ENCODE measurements at places on chromosomes 5 and 9.
A peak's percentile ranks its signal among the peaks of the same experiment; 100 is the strongest.

DNA sequence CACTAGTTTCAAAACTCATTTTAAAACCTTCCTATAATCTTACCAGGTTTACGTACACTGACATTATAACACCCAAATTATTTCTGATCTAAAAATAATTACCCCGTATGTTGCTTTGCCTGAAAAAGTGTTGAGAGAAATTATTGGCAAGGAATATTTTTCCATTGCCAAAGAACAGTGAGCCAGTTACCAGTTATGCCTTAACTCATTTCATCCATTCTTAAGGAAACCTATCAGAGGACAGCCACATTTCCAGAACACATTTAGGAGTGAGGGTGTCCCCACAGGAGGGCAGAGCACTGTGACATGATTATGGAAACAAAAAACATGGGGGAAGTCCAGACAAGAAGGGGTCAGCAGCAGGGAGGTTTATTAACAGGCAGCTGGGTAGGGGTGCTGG, 52.2 kb downstream of the GABBR2 start:
- no peak for DNase-seq

DNA sequence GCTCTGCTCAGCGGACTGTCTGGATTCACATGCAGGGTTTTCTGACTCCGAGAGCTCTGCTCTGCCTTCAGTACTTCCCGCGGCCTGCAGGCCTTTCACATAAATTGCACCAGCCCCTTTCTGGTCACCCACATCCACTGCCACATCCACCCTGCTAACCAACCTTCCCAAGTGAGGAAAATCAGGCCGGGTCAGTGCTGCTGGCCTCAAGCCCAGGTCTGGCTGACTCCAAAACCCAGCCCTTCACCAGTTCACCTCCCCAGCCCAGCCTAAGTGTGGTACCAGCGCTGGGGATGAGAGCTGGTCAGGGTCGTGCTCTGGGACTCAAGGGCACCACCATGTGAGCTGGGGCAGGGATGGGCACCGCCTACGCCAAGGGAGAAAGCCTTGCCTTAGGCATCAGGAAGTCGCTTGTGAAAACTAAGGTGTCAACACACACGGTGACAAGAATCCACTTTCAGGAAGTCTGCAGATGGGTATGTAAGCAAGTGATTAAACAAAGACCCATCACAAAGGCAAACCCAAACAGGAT, 12.3 kb downstream of the LMAN2 start:
- DNase-seq: no peak

GRCh38 chr5:163574472-163575440, 69.3 kb downstream of the MAT2B start:
- DNase-seq: no peak

GRCh38 chr5:610744-611730, 1.1 kb upstream of the CEP72 start:
- no peak for DNase-seq

DNA sequence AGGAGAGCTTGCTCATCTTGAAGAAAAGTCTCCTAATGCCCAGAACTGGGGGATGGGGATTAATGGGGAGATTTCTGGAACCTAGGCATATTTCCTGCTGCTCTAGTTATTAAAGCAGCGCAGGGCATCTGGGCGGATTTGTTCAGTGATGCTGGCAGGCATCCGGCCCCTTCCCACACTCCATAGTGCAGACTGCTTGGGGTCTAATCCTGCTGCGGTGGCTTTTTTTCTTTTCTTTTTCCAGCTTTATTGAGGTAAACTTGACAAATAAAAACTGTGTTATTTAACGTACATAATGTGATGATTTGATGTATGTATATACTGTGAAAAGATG, 30.7 kb downstream of the PPARGC1B start:
- DNase-seq: no peak

DNA sequence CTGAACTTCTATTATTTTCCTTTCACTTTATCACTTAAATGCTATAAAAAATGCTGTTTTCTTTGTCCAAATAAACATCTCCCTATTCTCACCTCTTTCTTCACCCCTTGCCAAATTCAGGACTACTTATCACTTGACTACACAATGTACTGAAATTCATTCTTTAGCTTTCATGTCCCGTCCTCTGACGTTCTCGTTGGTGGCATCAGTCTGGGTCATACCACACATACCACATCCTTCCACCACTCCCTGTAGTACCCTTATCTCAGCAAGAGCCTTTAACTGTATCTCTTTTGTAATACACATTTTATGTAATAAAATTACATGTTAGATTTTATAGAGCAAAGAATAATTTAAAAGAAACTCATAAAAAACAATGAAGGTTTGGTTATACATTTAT, 231.1 kb upstream of the PAPPA start:
- no peak for DNase-seq

DNA sequence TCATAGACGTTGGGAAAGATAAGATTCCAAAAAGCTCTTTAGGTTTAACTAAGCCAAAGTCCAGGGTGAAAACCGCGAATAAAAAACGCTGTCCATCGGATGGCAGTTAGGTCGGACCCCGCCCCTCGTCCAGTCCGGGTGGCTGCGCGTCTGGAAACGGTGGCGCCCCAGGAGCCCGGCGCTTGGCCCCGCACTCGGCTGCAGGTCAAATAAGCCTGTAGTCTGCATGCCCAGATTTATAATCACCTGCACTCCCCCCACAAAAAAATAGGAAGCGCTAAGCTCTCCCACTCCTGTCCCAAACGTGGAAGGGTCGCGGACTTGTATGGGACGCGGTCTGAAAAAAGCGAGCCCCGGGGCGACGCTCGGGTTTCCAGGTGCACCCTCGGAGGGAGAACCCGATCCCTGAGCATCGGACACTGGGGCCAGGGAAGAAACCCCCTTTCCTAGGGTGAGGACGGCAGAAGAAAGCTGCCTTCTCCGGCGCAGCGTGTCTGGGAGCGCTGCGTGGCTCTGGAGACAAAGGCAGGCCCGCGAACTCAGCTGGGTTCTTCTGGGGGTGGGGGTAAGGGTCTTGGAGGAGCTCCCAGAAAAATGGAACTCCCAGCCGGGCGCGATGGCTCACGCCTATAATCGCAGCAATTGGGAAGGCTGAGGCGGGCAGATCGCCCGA, 923 bp upstream of the ZBTB5 start:
- DNase-seq: peak; percentile 40

DNA sequence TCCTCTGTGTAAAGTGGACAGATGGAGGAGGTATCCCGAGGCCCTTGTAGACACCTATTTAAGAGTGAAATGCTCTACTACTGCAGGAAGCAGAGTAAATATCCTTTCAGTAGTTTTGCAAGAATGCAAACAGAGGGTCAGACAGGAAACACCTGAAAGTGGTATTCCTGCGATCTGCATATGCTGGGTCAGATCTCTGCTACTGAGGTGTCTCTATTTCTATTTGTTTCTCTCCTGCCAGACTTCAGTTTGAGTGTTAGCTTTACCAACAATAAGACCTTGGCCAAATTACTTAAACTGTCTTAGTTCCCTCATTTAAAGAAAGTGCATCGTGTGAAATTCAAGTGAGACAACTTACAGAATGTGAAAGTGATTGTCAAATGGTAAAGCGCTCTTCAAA, 47.6 kb downstream of the JAKMIP2 start:
- DNase-seq: no peak

DNA sequence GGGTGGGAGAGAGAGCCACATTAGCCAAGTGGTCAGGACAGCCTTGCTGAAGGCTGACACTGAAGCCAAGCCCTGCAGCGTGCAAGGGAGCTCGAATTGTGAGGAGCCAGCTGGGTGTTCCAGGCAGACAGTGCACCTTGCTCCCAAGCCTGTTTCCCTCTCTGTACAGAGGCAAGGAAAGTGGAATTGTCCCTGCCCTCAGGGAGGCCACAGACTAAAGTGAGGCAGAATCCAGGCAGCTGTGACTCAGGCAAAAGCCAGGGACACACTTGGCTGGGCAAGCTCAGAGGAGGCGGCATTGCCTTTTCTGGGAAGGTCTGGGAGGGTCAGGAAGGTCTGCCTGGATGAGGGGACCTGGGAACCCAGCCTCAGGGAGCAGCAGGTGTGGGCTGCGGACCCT, 50.2 kb upstream of the LMX1B start:
- DNase-seq: no peak

GRCh38 chr5:95904827-95905226, 56.8 kb downstream of the ELL2 start:
- DNase-seq: no peak

GRCh38 chr9:136694163-136694871, 7.1 kb upstream of the AGPAT2 start:
- no peak for DNase-seq

DNA sequence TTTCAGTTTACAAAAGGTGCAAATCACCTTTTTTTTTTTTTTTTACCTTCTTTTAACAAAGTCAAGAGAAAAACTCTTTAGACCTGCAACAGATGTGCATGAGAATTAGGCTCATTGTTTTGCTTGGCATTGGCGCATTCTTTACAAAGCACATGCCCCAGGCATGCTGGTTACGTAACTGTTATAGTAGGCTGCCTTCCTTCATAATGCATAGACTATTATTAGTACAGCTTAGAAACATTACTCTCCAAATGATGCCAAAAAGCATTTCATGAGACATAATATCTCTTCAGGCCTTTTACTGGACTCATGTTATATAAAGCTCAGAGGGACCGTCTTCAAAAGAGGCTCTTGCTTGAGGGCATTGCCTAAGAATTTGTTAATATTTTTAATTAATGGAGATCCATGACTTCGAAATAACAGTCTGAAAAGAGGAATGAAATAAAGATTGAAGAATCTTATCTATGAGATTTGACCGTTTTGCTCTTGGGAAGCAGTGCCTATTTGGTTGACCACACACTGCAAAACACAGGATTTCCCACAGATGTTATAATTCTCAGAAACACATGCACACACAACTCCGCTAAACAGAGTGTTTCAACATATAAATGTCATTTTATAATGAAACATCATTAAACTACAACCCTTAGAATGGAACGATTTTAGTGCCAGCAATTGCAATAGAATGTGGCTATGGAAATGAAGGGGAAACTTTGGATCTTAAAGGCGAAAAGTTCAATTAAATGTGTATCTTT, 478.7 kb downstream of the PRR16 start:
- DNase-seq: no peak

- DNase-seq: no peak
Measured at GRCh38 chr9:95896580-95896979, 21.1 kb downstream of the ERCC6L2 start.

DNA sequence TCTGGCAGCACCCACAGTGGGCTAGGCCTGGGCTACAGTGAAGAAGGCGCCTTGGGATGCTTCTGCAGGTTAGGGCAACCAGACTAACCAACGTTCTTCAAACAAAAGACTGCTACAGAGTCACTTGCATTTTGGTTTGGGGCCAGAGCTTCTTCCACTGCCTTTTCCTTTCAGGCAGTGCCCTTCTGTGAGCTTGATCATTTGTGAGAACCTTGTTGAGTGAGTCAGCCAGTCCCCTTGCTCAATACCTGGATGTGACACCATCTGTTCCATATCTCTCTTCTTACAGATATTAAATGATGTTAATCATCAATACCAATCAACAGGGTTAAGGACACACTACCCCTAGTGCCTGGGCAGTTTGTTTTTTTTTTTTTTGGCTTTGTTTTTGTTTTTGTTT, 46.5 kb upstream of the VDAC1 start:
- no peak for DNase-seq

DNA sequence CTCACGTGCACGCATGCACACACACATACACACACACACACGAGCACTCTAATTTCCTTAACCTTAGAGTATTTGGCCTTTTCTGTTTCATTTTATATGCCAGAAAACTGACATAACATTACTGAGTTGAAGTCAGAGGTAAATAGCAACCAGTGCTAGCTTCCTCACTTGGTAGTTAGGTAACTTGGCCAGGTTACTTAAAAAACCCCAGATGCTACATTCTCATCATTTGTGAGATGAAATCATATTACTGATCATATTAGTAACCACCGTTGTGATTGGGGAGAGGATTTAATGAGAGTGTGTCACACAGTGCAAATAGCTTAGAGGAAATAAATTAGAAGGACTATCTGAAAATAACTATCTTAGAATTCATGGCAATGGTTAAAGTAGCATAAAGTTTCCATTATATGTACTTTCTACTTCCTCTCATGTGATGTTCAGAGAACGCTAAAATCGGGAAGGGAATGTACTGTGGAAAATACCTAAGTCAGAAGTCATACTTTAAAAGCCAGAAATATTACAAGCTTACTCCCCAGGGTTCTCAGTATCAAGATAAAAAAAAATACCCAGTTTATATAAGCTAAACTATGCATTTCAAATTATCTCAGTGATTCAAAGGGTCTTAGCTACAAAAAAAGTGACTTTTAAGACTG, 120.5 kb downstream of the TUSC1 start:
- DNase-seq: no peak

GRCh38 chr9:2362150-2362549, 259.4 kb upstream of the VLDLR start:
- no peak for DNase-seq

DNA sequence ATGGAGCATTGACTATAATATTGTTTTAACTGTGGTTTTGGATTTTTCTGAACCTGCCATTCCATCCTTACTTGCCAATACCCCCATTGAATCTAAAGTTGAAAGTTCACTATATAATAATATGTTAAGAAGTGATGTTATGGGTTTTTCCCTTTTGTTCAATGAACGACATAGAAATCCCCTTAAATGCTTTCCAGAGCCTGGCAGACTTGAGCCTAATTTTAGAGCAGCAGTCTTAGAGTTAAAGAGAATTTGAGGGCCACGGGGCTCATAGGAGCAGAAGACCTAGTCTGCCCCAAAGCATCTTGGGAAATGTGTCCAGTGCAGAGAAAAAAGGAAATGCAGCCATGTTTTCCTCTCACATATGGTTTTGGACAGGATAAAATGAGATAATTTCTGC, 146.1 kb upstream of the SLC44A1 start:
- no peak for DNase-seq

DNA sequence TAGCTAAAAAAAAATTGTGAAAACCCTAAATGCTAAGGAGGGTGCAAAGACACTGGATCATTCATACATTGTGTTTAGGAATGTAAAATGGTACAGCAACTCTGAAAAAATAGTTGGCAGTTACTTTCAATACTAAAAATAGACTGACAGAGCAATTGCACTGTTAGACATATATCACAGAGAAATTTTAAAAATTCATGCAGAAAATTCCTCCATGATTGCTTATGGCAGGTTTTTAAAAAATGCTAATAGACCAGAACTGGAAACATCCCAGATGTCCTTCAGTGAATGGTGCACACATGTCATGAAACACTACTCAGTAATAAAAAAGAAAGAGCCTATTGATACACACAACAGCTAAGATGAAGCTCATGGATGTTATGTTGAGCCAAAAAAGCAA, 349.8 kb upstream of the DAB2 start:
- DNase-seq: no peak

Measured in CD4-positive, CD25-positive, alpha-beta regulatory T cell (primary cell).